Thoracic aorta endothelial cell (primary cell): ENCODE measurements at places on chromosomes 1 and 21. TPM values are rescaled to one million over a fixed set of nuclear protein-coding genes. Genes with fewer than 3 reads are reported as not detected.

TNFRSF18 gene
- total RNA-seq: not detected in 2 replicates

SLC45A1 gene
- 0.40 and 0.57 TPM in 2 replicates for total RNA-seq

CLEC20A gene
- total RNA-seq: not detected in 2 replicates

CD53 gene
- total RNA-seq: not detected in 2 replicates

SLC44A5 gene
- 12.5 and 14.6 TPM in 2 replicates for total RNA-seq

OSBPL9 gene
- 93.4 and 120 TPM in 2 replicates for total RNA-seq

HSPA6 gene
- total RNA-seq: 0.22 and 0.27 TPM in 2 replicates

FMN2 gene
- total RNA-seq: not detected in 2 replicates

PTPN22 gene
- 6.0 and 15.8 TPM in 2 replicates for total RNA-seq

USP48 gene
- 141 and 177 TPM in 2 replicates for total RNA-seq

OR2L13 gene
- not detected in 2 replicates for total RNA-seq

FCRLA gene
- total RNA-seq: not detected in 2 replicates

TMEM39B gene
- 15.6 and 19.7 TPM in 2 replicates for total RNA-seq

CAPN9 gene
- total RNA-seq: under 0.01 TPM in 1 of 2 replicates, not detected in the other

LRRC53 gene
- not detected in 2 replicates for total RNA-seq

FNDC5 gene
- total RNA-seq: 0.13 TPM in 1 of 2 replicates, not detected in the other

EPRS1 gene
- total RNA-seq: 189 and 192 TPM in 2 replicates

NPL gene
- total RNA-seq: 1.3 and 1.7 TPM in 2 replicates

SPOCD1 gene
- 53.7 and 57.9 TPM in 2 replicates for total RNA-seq

KRTAP12-3 gene
- total RNA-seq: not detected in 2 replicates

AADACL3 gene
- not detected in 2 replicates for total RNA-seq

OSCP1 gene
- 2.7 and 4.4 TPM in 2 replicates for total RNA-seq

WNT9A gene
- total RNA-seq: 1.1 and 2.7 TPM in 2 replicates

DNAJC28 gene
- total RNA-seq: 1.4 and 2.3 TPM in 2 replicates

CA6 gene
- not detected in 2 replicates for total RNA-seq

TMEM61 gene
- not detected in 2 replicates for total RNA-seq

B3GALT2 gene
- total RNA-seq: not detected in 2 replicates

ACTL8 gene
- not detected in 2 replicates for total RNA-seq

TP73 gene
- total RNA-seq: 0.07 and 0.13 TPM in 2 replicates

MOV10 gene
- total RNA-seq: 42.2 and 54.1 TPM in 2 replicates

DENND2C gene
- 0.86 and 1.3 TPM in 2 replicates for total RNA-seq

KPRP gene
- total RNA-seq: not detected in 2 replicates

C1orf116 gene
- not detected in 2 replicates for total RNA-seq

SIKE1 gene
- 51.9 and 53.7 TPM in 2 replicates for total RNA-seq

HSD3B2 gene
- total RNA-seq: not detected in 2 replicates

LORICRIN gene
- not detected in 2 replicates for total RNA-seq

ARHGAP30 gene
- not detected in 2 replicates for total RNA-seq

RPE65 gene
- not detected in 2 replicates for total RNA-seq

MTARC1 gene
- 2.5 and 3.4 TPM in 2 replicates for total RNA-seq

TMEM82 gene
- total RNA-seq: not detected in 2 replicates

CLDN17 gene
- total RNA-seq: not detected in 2 replicates

JAM2 gene
- total RNA-seq: 1.9 and 2.4 TPM in 2 replicates

MYOG gene
- not detected in 2 replicates for total RNA-seq

LRRC38 gene
- not detected in 2 replicates for total RNA-seq

MMP23B gene
- 0.13 and 0.29 TPM in 2 replicates for total RNA-seq

F13B gene
- 0.40 TPM in 1 of 2 replicates, not detected in the other for total RNA-seq

WNT4 gene
- 0.27 and 0.29 TPM in 2 replicates for total RNA-seq

RGS5 gene
- total RNA-seq: 21.0 and 26.2 TPM in 2 replicates
